ELF-1 (cell line): ENCODE measurements at places on chromosomes 1 and 21.

DNA sequence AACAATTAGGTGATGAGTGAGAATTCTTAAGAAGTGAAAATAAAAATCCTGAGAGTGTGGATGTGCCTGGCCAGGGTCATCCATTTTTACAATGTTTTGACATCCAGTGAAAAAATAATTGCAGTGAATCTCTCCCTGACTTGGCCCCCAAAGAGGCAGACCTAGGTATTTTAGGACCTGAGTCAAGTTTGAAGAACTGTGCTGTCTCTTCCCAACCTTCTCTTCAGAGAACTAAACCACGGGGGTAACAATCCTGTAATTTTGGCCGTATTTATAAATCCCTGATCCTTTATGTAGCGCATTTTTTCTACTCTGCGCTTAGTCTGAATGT lies 43.3 kb upstream of the PPP2R5A start:
- DNase-seq = no peak

DNA sequence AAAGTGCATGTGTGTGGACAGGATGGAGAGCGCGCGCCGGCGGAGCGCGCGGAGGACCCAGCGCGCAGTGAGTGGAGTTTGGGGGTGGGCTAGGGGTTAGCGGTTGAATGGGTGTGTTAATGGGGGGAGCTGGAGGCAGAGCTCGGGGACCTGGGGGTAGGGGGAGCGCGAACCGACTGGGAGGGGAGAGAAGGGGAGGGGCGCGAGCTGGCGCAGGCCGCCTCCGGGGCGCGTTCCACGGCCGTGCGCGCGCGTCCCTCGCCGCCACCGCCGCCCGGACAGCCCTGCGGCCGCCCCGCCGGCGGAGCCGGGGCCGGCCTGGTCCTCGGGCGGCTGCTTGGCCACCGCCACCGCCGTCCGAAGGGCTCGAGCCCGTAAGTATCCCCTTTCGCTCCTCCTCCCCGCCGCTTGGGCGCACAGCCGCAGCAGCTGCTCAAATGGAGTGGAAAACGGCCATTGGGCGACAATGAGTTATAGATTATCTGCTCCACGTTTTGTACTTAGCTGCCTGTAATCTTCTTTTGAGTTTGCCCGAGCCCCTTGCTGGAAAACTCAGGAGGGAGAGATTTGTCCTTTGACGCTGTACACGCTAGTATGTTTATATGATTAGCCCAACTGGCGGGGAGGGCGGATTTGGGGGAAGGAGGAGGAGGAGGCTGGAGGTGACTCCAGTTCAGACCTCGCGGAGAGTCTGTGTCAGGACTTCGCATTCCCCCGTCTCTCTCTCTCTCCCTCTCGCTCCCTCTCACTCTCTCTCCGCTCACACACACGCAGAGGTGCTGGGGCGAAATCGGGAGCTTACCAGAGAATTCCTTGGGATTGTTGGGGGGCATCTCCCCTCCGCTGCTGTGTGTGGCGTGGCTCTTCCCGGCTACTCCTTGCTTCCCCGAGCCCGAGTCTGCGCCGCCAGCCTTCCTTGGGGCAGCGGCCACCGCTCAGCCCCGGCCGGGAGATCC lies at the start of gene ADGRL2:
Gene ADGRL2 (plus strand): TSS at position 240 of the 956 bp plus-strand sequence. CDS start 36,051 bp downstream, outside the sequence.
- DNase-seq = peak; percentile 93

- DNase-seq = no peak
These were observed 187.5 kb downstream of the PDE4B start for GRCh38 chr1:65980237-65980636.

DNA sequence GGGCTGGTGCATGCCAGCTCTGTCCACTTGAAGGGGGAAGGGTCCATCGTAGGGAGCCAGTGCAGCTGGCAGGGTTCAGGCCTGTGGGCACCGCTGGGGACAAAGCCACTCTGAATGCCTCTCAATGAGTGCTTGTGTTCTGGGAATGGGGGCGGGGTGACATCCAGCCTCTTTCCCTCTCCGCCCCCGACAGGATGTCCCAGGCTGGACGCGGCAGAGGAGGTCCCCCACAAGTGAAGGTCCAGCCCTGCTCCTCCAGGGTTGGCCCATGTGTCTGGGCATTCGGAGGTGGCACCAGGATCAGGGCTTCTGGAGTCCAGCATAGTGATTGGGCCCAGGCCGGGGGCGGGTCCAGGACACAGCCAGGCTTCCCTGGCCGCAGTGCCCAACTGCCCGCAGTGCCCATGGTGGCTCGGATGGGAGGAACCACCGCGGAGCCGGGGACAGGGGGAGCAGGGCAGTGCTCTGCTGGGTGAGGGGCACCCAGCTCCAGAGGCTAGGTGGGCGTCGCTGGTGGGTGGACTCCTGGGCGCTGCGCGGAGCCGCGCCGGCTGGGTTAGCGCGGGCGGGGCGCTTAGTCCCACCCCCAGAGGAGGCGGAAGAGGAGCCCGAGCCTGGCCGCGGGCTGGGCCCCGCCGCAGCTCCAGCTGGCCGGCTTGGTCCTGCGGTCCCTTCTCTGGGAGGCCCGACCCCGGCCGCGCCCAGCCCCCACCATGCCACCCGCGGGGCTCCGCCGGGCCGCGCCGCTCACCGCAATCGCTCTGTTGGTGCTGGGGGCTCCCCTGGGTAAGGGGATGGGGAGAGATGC lies at the start of gene SHISA4:
Gene SHISA4 (plus strand): TSS at position 617 of the 808 bp plus-strand sequence. CDS start 97 bp downstream, at position 714.
- no peak for DNase-seq
